Stimulated activated memory B cell treated with anti-CD40 and anti-IgM and Interleukin-4, amounts not matched to agents 10 μg/mL and 1 μg/mL and 100 μg/mL, for 72 hours (primary cell): ENCODE measurements at places on chromosomes 4 and X.

- no peak for ATAC-seq
These were observed 4.6 kb downstream of the HCFC1 start for GRCh38 chrX:153966841-153967535.

DNA sequence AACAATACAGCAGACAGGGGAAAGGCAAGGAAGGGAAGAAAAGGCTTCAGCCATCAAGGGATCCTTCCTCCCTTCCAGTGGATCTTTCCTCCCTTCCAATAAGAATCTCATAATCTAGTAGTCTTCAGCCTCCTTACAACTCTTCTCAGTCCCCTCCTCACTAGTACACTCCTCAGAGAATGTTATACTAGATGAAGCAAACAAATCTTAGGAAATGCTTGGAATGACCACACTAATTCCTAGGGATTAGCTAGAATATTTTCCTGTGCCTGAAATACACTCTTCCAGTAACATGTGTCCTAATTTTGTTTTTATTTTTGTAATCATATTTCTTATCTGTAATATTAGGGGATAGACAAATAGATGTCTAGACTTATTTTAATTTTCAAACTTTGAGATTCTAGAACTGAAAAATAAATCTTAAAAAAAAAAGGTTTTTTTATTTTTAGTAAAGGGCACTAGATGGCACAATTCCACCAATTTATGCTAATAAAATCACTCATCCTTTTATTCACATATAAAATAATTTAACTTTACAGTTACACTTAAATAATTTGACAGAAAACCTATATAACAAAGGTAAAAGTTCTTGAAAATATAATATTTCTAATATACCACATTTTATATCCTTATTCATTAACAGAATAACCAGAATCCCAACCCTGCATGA, 7.0 kb upstream of the STPG2 start:
- ATAC-seq: no peak

- ATAC-seq: no peak
These were observed 76.2 kb upstream of the CD99 start for GRCh38 chrX:2614911-2615310.

GRCh38 chrX:153397256-153397960, 3.7 kb downstream of the PNMA6E start:
- no peak for ATAC-seq

- no peak for ATAC-seq
These were observed 101.2 kb upstream of the NUDT6 start for GRCh38 chr4:123023647-123024046.

DNA sequence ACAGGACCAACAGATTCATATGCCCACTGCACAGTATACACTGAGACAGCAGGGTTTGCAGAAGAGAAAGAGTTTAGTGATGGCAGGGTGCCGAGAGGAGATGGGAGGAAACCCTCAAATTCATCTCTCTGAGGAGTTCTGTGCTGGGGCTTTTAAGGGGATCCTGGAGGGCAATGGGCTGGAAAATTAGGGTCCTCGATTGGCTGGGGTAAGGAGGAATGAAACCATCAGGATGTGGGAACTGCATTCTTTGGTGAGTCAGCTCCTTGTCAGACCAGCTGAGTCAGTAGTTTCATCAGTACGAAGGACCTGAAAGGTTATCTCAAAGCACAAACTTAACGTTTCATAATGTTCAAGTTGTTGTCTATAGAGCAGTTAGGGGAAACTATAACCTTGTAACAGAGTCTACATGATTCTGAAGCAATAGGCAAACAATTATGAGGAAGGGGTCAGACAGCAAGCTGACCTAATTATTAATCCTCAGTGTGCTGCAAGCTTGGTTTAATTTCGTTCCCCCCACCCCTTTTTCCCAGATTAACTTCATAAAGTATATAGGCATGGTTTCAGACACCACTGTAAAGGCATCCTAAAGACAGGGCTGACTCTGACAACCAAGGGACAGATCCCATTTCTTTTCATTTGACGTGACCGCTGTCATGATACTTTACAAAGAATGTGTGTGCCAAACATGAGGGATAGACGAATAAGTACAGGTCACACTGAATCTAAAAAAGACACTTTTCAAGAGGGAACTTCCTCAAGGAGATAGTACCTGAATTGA, 1.5 kb upstream of the MSMO1 start:
- no peak for ATAC-seq

DNA sequence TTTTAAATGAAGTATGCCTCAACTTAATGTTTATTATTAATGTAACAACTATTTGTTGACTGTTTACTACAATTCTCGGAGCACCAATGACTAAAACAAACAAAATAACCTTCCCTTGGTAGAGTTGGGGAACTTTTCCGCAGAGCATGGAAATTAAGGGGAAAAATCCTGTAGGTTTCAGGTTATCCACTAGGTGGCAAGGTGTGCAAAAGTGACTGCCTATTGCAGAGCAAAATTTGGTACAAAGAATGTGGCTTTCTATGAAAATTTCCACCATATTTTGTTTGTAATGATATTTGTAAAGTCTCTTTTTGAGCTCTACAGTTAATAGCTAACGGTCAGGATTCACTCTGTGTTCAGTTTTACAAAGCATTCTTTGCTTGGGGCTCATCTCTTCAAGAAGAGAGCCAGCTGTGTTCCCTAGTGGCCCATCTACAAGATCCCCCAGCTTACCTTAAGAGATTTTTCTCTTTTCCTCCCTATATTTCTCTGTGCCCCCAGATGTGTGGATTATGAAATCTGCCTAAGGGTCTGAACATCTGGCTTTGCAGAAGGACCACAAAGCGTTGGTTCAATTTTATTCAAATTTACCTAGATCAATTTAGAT, 61.1 kb downstream of the FBXO8 start:
- ATAC-seq: no peak

GRCh38 chrX:70422851-70423341, at the start of gene GDPD2:
GDPD2 (plus strand) TSS chrX:70423314; CDS start chrX:70424985, 1,671 bp downstream.
- ATAC-seq: no peak

- no peak for ATAC-seq
These were observed 69.6 kb upstream of the C4orf50 start for GRCh38 chr4:6087669-6088341.

GRCh38 chr4:177434667-177435066, 7.6 kb downstream of the AGA start:
- no peak for ATAC-seq

- no peak for ATAC-seq
These were observed 196.5 kb upstream of the HS3ST1 start for GRCh38 chr4:11625211-11625610.

DNA sequence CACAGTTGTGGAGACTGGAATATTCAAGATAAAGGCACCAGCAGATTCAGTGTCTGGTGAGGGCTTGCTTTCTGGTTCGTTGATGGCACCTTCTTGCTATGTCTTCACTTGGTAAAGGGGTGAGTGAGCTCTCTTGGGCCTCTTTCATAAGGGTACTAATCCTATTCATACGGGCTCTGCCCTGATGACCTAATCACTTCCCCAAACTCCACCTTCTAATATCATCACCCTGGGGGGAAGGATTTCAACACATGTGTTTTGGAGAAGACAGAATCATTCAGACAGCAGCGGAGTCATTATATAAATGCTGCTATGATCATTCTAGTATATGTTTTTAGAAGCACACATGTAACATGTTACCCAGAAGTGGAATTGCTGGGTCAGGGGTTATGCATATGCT, 295.3 kb upstream of the CTSO start:
- ATAC-seq: no peak

- ATAC-seq: no peak
These were observed 17.6 kb downstream of the FGFBP1 start for GRCh38 chr4:15920723-15921591.

GRCh38 chr4:73912191-73912590, 43.0 kb downstream of the CXCL1 start:
- ATAC-seq: no peak

- no peak for ATAC-seq
These were observed 276.4 kb downstream of the SPRY1 start for GRCh38 chr4:123672987-123673386.

GRCh38 chr4:185730849-185731608, 81.0 kb downstream of the SORBS2 start:
- ATAC-seq: peak; percentile 70

GRCh38 chr4:30553706-30554105, 166.5 kb upstream of the PCDH7 start:
- ATAC-seq: no peak

DNA sequence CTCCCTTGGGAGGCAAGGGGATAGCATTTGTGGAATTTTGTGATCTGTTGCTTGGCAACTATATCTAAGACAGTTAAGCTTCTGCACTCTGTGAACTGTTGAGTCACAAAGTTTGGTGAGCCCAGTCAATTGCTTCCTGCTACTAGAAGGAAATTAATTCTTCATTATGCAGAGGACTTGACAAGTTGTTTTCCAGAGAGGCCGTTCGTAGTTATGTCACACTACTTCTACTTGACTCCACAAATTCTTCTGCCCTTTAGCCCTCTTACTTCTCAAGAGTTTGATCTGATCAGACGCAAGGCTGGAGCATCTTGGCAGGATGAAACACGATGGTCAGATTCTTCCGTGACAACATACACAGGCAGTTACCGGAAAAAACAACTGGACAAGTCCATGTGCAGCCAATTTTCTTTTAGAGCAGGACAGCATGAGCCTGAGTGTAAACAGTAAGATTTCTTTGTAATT, at the start of gene C4orf51:
TSS of gene C4orf51 (plus strand) at position 156 of the 465 bp plus-strand sequence. CDS start at position 214, 58 bp downstream.
- ATAC-seq: no peak

DNA sequence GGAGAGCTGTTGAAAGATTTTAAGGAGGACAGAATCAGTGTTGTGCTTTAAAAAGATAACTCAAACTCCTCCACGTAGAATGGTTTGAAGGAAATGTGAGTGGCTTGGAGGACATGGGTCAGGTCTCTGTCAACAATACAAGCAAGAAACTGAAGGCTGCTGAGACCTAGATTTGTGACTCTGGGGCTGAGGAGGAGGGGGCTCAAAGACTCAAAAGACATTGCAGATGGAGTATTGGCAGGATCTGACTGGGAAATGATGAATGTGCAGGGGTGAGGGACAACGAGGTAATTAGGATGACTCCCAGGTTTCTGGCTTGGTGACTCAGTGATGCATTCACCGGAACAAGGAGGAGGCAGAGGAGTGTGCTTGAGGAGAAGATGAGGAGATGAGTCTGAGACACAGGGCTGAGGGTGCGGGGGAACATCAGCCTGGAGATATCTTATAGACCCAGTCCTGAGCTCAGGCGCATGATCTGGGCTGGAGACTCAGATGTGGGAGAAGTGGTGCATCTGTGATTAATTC, 3.3 kb upstream of the RPS4X start:
- no peak for ATAC-seq

- no peak for ATAC-seq
These were observed 9.3 kb upstream of the FRMPD3 start for GRCh38 chrX:107440187-107440586.

DNA sequence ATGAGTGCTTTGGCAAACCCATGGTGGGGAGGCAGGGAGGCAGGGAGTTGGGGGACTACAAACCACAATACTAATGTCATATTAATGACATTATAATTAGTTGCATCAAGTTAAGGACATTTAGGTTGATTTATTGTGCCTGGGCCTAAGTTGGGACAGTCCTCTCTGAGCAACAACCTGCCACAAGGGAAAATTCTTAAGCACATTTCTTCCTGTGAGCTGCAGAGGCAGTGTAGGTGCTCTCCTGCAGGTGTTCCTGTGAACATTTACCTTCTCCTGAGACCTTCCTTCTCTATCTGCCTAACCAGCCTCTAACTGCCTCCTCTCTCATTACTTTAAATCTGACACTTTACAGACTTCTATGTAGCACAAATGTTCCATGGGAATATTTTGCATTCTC, 1830.0 kb upstream of the AGA start:
- ATAC-seq: no peak

GRCh38 chrX:40272776-40273175, 175.0 kb upstream of the BCOR start:
- no peak for ATAC-seq

- no peak for ATAC-seq
These were observed 44.2 kb downstream of the RTL9 start for GRCh38 chrX:110402850-110403221.

- ATAC-seq: no peak
These were observed 4.6 kb downstream of the JAKMIP1 start for GRCh38 chr4:6195602-6196319.

GRCh38 chr4:3827616-3828492, 61.7 kb downstream of the ADRA2C start:
- no peak for ATAC-seq

DNA sequence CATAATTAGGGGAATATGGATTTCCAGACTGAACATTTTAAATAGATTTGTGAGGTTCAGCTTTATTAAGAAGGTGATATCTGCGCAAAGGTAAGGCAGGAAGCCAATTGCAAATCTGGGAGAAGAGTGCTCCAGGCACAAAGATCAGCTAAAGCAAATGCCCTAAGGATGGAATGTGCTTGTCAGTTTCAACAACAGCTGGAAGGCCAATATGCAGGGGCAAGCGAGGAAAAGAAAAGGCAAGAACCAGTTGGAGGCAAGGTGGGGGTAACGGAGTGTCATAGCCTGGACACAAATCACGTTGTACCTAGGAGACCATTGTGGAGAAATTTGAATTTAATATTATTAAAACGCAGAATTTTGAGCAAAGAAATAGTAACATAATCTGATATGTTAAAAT, 1710.3 kb upstream of the PCDH7 start:
- ATAC-seq: no peak

DNA sequence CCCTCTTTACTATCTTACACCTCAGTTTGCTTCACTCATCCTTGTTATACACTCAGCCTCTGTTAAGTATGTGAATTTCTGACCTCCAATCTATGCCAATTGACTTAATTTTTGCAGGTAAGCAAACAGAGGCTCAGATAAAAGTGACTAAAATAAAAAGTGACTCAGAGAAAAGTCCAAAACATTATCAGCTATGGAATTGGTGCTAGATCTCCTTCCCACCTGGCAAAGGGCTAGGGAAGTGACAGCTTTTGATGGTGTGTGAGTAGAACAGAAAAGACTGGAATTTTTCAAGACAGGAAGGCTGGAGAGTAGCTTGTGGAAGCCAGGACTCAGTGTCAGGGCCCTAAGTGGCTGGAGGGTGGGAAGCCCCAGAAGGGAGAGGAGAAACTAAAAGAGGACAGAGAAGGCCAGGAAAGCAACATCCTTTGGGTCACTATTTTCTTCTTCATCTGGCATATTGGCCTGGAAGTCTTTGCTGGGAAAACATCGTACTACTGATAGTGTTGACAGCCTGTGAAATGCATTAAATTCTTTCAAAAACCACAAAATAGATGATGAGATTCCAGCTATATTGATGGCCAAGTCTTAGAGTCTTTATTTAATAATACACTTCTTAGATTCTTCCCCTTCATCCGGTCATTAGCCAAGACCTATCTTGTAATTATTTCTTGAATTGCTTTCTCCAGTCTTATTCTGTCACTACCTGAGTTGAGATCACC, 392.8 kb downstream of the RAPGEF2 start:
- ATAC-seq: no peak

- ATAC-seq: no peak
These were observed 27.4 kb upstream of the GPR174 start for GRCh38 chrX:79117078-79117477.

DNA sequence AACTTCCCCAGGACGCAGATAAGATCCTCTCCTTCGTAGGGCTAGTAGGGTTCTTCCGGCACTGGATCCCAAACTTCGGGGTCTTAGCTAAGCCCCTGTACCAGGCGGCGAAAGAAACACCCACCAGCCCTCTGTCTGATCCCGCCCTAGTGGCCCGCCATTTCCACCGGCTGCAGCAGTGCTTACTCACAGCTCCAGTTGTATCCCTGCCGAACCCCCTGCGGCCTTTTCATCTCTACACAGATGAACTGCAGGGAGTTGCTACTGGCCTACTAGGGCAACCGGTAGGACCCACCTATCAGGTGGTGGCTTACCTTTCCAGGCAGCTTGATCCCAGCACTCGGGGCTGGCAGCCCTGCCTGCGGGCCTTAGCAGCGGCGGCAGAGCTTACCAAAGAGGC, 961.2 kb downstream of the RPA4 start:
- no peak for ATAC-seq

GRCh38 chrX:47384502-47384901, 14.1 kb downstream of the ZNF157 start:
- no peak for ATAC-seq
